Stimulated activated CD4-positive, alpha-beta T cell treated with anti-CD3 and anti-CD28 coated beads, Interleukin-12 subunit alpha, Interleukin-12 subunit beta, amount 100 ng/mL, for 24 hours (primary cell): ENCODE measurements at places on chromosomes 2 and 18.

- no peak for DNase-seq
These were observed 3.0 kb upstream of the ATP6V1B1 start for GRCh38 chr2:70932631-70933230.

DNA sequence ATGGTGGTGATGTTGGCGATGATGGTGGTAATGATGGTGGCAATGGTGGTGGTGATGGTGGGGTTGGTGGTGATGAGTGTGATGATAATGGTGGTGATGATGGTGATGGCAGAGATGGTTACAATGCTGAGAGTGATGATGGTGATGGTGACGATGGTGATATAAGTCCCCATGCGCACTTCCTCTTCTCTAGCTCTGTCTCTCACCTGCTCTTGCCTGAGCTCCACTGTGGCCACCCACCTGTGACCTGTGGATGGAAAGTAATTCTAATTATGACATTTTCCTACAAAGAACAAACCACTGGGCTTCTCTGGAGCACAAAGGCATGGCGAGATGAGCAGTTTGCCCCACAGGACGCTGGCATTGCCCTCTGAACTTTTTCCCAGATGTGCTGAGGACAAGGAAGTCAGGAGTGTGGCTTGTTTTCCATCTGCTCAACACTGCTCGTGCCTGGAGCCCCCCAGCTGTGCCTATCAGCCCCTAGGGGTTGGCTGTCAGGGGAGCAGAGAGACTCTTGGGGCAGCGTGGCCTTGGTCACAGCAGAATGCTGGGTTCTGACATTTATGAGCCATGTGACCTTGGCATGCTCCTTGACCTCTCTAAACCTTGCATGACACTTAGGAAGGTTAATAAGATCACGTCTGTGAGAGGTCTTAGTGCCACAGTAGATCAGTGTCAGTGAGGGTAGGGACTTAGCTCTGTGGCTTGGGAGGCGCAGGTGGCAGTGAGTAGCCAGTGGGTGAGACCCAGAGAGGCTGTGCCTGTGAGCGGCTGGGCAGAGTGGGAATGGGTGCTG is 68.4 kb downstream of the RRM2 start:
- DNase-seq = no peak

DNA sequence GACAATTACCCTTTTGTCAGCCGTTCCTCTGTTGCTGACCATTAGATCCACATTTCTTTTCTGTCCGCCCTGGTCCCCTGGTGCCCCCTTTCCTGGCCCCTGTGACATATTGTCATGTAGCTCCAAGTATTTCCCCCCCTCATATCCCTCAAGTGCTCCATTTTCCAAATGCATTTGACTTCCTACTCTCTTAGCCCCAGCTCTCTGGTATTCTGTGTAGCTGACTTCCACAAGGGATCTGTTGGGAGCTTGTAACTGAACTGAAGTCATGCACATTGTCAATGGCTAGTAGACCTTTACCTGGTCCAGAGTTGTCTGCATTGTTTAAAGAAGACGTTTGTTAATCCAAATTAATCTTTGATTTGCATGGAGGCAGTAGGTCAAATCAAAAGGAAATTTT is 34.8 kb downstream of the LIPG start:
- no peak for DNase-seq

DNA sequence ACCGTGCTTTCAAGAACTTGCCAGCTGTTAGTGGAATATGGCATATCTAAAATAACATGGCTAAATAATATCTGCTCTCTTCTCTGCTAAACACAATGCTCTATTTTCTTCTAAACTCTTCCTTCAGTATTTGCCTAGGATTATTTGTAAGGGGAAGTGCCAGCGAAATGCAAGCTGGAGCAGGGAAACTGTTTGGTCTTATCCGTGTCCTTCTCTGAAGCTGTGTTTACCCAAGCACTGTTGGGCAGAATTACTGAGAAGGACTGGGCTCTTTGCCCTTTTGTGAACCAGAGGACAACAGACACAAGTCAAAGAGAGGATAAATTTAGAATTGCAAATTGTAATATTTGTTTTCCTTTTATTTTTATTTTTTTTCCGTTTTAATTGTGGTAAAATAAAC is 23.6 kb downstream of the CPO start:
- DNase-seq = no peak

GRCh38 chr2:215365184-215365658 is 53.4 kb downstream of the ATIC start:
- DNase-seq = no peak
